ENCODE measurements at places on chromosomes 1 and 21. TPM values are rescaled to one million over a fixed set of nuclear protein-coding genes. Genes with fewer than 3 reads are reported as not detected.

- DNase-seq = no peak
Observed at GRCh38 chr1:111729946-111730681, 9.1 kb downstream of the INKA2 start.

DNA sequence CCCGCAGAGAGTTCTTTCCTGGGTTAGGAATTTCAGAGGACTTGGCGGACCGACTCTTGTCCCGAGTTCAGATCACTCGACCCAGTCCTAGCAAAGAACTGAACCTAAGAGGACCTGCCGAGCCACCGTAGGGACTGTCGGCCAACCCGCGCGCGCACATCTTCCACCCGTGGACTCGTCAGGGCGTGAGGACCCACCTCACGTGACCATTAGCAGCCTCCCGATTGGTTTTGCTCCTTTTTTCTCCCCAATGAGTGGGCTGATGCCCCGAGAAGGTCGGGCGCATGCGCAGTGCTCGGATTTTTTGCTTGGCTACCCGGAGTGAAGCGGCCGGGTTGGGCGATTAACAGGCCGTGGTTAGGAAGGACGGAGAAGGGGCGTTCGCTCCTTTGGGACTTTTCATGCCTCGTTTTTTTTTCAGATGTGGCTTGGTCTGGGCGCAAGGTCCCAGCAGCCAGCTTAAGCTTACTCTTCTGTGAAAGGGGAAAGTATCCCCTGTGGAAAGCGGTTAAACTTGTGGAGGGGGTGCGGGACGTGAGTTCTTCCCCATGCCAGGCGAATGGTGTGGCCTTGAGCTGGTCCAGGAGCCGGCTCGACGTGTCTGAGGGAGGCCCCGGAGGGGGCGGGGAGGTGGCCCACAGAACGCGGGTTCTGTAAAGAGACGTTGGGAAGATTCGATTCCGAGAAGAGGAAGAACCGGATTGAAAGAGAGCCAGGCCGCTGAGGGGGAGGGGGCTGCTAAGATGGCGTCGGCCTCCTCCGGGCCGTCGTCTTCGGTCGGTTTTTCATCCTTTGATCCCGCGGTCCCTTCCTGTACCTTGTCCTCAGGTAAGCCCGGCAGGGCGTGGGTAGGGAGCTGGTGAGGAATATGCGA, at the start of gene PIP5K1A:
Gene PIP5K1A (plus strand): TSS at position 299 of the 874 bp plus-strand sequence. CDS start 445 bp downstream, at position 744.
- DNase-seq = peak; percentile 95

DNA sequence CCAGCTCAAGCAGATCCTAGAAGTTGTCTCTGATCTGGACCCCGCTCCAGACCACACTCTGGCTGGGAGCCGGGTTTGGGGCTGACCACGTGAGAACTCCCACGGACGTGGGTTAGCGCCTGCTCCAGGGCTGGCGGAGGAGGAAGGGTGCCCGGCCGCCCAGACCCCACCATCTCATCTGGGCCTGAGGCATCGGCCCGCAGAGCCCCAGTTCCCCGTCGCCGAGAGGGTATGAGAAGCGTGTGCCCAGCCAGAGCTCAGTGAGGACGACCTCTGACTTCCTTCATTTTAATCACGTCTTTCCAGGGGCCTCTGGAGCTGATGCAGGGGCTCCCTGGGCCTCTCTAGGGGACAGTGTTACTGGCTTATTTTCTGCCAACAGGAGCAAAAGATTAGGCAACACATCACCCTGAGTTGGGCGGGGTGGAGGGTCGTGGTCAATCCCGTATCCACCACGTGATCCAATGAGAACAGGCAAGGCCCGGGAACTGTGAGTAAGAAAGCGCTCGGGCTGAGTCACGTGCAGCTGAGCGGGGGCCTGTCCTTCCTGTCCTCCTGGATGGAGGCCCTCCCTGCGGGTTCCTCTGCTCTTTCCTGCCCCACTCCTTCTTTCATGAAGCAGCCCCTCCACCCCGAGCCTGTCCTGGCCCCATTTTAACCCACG, 81.1 kb downstream of the SIK1 start:
- no peak for DNase-seq

The SLC30A10 gene
- 0.02 TPM for polyA plus RNA-seq

GRCh38 chr1:205287767-205288559, 33.6 kb downstream of the NUAK2 start:
- no peak for DNase-seq

The PADI2 gene
- polyA plus RNA-seq = 0.52 TPM

- no peak for DNase-seq
Observed at GRCh38 chr1:1229770-1230169, 2.0 kb downstream of the SDF4 start.

DNA sequence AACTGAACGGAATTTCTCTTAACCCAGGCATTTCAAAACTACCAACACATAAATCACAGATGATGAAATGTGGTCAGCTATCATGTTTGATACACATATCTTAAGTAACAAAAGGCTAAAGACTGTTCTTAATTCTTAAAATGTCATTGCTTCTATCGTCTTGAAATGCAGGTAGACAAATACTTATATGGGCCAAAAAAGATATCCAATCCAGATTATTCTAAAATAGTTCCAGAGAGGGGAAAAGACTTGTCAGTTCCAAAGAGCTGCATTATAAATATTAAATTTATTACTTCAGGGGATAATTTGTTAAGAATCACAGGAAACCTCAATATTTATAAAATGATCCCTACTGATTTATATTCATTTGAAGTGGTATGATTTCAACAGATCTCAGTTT, 259.4 kb downstream of the FAF1 start:
- no peak for DNase-seq

GRCh38 chr1:95035536-95035935, 37.2 kb downstream of the ALG14 start:
- no peak for DNase-seq

- no peak for DNase-seq
Observed at GRCh38 chr1:91650764-91651163, 150.1 kb downstream of the CDC7 start.

GRCh38 chr1:1605034-1605591, 5.2 kb upstream of the FNDC10 start:
- no peak for DNase-seq

GRCh38 chr21:36889401-36889800, 77.1 kb downstream of the HLCS start:
- DNase-seq = no peak

- no peak for DNase-seq
Observed at GRCh38 chr1:39048745-39049370, 22.7 kb downstream of the NDUFS5 start.

The CELA3B gene
- polyA plus RNA-seq = not detected

- no peak for DNase-seq
Observed at GRCh38 chr1:197859024-197859423, 43.4 kb upstream of the C1orf53 start.

GRCh38 chr1:229013981-229014380, 256.9 kb upstream of the RAB4A start:
- no peak for DNase-seq

DNA sequence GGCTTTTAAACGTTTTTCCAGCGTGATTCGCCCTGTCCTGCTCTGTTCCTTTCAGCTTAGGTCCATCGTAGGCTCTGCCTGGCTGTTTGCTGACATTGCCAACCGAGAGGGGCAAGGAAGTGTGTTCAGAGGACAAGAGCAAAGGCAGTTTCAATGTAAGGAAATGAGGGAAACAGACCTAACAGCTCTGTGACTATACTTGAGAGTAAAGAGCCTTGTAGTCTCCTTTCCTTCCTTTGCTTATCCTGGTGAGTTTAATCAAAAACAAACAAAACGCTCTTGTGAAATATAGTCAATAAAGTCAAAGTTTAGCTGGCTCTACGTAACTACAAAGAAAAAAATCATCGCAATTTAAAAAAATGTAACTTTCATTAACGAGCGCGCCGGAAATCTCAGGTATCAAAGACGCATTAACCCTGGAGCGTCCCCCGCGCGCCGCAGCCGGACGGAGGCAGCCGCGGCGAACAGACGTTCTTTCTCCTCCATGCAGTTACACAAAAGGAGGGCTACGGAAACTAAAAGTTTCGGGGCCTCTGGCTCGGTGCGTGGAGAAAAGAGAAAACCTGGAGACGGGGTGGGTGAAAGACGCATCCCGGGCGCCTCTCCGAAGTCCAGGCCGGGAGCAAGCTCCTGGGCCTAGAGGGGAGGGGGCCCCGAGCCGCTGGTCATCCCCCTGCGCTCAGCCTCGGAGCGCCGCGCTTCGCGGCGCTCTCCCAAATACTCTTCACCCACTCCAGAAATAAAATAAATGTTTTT, 617 bp upstream of the ADGRL2 start:
- DNase-seq = peak; percentile 87

GRCh38 chr1:61207416-61207815, 125.1 kb downstream of the NFIA start:
- DNase-seq = no peak

The SPRR4 gene
- not detected for polyA plus RNA-seq

The TACSTD2 gene
- 0.02 TPM for polyA plus RNA-seq

DNA sequence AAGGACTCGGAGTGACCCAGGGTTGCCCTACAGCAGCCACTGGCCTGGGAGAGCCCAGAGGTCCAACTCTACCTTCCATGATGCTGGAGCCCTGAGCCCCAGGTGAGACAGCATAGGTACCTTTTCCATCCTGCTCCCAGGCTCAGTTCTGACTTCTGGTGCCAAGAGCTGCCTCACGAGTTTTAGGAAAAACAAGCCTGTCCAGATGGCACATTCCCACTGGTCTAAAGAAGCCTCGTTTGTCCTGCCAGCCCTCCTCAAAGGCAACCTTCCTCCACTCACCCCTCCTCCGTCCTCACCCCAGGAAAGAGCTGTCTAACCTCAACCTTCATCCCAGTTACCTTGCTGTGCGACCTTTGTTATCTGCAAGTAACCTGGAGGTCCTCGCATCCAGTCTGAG, 53.5 kb upstream of the PRELP start:
- no peak for DNase-seq

The CACNA1S gene
- polyA plus RNA-seq = not detected

The FAM110D gene
- 0.50 TPM for polyA plus RNA-seq

- no peak for DNase-seq
Observed at GRCh38 chr1:164569241-164569640, 10.3 kb downstream of the PBX1 start.

GRCh38 chr1:205228093-205228521, 361 bp downstream of the TMCC2 start:
- DNase-seq = no peak

DNA sequence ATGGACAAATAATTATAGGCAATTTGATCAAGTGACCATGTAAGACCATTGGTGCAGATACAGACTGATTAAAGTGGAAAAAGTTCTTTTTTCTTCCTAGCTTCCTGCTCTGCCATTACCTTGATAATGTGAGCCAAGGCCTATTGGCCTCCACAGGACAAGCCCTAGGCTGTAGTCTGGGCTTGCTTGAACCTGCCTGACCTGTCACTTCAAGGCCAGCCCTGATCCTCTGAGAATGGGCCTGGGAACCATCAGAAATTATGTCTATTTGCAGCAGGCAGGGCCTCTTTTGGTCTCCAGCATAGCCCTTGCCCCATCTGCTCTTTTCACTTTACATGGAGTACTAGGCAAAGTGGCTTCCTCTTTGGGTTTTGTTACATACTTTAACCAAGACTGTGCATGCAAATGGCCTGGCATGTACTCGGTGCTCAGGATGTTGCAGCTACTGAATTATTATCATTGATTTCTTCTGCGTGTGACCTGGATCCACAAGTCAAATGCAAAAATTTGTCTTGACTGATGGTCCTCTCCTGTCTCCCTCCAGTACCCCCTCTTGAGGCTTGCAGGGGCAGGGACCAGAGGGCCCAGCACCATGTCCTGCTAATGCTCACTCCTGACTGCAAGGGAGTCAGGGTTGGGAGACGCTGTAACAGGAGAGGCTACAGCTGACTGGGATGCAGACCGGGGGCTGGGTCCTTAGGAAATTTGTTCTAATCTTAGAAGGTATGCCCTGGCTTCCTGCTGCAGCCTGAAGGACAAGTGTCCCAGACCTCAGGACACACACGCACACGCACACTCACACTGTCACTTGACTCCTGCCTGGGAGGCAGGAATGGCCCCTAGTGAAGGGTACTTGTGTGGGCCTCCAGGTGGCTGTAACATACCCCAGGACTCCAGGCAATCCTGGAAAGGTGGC, 39.4 kb downstream of the RCSD1 start:
- no peak for DNase-seq

DNA sequence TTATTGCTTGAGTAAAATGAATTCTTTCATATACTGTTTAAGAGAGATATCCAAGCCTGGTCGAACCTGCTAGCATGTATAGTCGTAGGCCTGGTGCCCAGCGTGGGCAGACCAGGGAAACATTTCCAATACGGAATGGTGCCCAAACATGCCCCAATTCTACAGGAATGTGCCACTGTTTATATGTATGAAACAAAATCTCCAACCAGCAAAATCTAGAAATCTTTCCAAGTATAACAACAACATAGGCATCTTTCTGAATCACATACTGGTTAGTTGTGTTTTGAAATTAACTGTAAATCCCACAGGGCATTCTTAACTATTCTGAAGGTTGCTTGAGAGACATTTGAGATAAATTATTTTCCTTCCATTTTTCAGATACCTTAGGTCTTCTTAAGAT, 17.0 kb upstream of the ABCD3 start:
- DNase-seq = no peak

- no peak for DNase-seq
Observed at GRCh38 chr1:81435175-81435574, 365.6 kb upstream of the ADGRL2 start.

All from SK-N-SH (cell line).